ENCODE measurements at places on chromosomes 11 and 22. TPM values are rescaled to one million over a fixed set of nuclear protein-coding genes. Genes with fewer than 3 reads are reported as not detected.
A peak's percentile ranks its signal among the peaks of the same experiment; 100 is the strongest.

CFAP300 gene
- 3.0 TPM for total RNA-seq

DNA sequence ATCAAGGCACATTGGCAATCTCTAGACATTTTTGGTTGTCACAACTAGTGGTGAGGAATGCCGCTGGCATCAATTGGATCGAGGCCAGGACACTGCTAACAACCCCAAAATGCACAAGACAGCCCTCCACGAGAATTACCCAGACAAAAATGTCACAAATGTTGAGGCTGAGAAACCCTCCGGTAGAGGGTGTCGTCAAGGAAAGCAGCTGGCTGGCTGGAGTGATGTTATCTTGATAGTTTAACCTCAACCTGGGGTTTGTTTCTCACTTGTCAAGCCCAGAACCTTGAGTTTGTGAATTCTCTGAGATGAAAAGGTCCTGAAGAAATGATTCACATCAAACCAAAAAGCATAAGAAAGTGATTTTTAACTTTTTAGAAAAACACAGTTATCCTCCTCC lies 21.1 kb upstream of the TMPRSS13 start:
- no peak for DNase-seq

GRCh38 chr11:9760193-9760575 lies 96.3 kb downstream of the SWAP70 start:
- DNase-seq, result peak; percentile 95

OR8B12 gene
- not detected for total RNA-seq

PCSK7 gene
- total RNA-seq, result 68.1 TPM

GRCh38 chr22:47187176-47187957 lies 424.9 kb downstream of the TBC1D22A start:
- DNase-seq, result peak; percentile 51

DNA sequence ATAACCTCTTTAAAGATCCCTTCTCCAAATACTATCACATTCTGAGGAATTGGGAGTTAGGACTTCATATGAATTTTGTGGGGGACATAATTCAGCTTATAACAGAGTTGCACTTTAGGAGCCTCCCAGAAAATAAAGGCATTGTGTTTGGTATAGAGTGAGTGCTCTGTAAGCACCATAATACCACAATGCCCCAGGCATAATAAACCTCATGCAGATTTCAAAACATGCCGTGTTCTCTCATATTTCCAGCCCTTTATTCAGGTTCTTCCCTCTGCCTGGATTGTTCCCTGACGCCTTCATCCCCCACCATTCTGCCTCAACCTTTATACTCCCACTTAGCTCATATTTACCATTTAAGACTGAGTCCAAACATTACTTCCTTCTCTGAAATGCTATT lies 398.8 kb upstream of the FAT3 start:
- DNase-seq, result no peak

DNA sequence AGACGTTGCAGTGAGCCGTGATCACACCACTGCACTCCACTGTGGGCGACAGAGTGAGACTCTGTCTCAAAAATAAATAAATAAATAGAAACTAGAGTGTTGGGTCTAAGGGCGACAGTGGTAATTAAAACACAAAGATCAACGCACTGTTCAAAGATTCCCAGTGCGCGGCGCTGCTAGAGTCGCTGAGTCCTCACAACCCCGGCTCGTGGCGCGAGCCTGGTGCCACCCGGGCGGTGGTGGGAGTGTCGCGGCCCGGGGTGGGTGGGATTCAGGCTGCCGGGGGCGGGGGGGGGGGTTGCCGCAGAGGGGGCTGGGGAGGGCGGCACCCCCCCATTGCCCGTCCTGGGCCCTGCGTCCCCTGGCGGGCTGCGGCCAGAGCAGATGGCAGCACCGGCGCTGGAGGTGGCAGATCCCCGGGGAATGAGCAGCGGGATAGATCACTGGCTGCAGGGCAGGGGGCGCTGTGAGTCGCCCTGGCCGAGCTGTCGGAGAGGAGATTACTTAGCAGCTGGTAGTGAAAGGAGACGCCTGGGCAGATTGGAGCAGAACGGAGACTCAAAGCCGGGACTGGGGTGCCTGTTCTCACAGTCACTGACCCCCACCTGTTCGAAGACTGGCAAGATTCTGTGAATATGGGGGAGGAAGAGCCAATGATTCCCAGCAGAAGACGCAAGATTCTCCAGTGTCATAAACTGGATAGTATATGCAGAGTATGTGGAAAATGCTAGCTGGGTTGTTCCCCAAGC lies 30.2 kb upstream of the APOBEC3A start:
- no peak for DNase-seq

DNA sequence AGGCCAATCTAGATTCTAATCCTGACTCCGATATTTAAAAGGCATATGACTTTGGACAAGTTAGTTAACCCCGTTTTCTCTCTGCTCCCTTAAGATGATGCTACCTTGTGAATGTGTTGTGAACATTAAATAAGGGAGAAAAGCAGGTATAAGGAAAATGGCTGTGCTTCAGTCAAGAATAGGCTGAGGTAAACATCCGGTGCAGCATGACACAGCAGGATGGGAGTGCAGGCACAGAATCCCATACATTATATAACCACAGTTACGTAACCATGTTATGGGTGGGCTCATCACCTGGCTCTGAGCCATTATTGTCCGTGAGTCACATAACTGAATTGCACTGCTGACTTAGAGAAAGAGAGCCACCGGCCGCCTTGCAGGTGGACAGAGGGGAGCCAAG lies 382.2 kb upstream of the ANO5 start:
- no peak for DNase-seq

SLC35E4 gene
- total RNA-seq, result 3.7 TPM

GRCh38 chr22:26606611-26607010 lies 11.2 kb downstream of the CRYBB1 start:
- no peak for DNase-seq

GRCh38 chr11:17803754-17804334 lies 69.3 kb downstream of the KCNC1 start:
- no peak for DNase-seq

All from mesenteric fat pad (tissue), 1 donor.